ENCODE measurements at places on chromosomes 3 and 15. TPM values are rescaled to one million over a fixed set of nuclear protein-coding genes. Genes with fewer than 3 reads are reported as not detected.
A peak's percentile ranks its signal among the peaks of the same experiment; 100 is the strongest.

DNA sequence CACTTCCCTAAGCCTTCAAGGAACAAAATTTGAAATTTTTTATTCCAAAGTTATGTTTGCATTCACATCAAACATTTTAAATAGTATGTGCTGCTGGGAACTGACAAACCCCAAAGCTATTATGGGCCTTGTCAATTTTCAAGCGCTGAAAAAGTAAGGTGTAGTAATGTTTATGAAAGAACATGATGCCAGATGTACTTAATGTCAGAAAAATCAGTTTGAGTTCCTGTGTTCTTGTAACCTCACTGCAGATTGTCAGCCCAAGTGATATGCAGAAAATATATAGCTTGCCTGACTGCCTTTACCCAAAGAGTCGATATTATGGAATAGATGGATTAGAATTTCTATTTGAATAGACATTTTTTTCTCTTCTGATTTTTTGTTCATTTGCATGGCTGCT lies 20.8 kb upstream of the DIPK2A start:
- DNase-seq, result no peak

ARGFX gene
- not detected for total RNA-seq

GRCh38 chr3:49026536-49026935 lies 2.7 kb downstream of the IMPDH2 start:
- DNase-seq, result no peak

LYZL4 gene
- total RNA-seq, result not detected

DNA sequence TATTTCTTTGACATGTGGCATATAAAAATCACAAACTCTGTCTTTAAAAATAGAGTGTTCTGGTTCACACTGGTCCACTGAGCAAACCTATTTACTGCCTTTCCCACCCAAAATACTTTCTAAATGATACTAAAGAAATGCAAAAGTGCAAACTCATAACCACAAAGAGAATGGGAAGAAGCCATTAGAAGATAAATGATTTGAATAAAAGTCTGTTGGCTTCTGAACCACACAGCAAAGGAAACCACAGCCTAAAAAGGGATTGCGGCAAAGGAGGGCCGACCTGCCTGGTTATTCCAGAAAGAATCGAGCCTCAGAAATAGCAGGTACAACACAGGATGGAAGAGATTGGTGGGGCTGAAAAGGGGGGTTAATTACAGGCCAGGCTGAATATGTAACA lies 599.5 kb downstream of the FHIT start:
- no peak for DNase-seq

- no peak for DNase-seq
Observed at GRCh38 chr15:68059630-68060029, 5.5 kb downstream of the PIAS1 start.

GRCh38 chr15:38373016-38373415 lies 80.9 kb upstream of the FAM98B start:
- DNase-seq, result no peak

C3orf85 gene
- total RNA-seq, result not detected

GRCh38 chr3:87336761-87337160 lies 60.4 kb upstream of the POU1F1 start:
- DNase-seq, result no peak

ADGRG7 gene
- not detected for total RNA-seq

PML gene
- 74.7 TPM for total RNA-seq

DNA sequence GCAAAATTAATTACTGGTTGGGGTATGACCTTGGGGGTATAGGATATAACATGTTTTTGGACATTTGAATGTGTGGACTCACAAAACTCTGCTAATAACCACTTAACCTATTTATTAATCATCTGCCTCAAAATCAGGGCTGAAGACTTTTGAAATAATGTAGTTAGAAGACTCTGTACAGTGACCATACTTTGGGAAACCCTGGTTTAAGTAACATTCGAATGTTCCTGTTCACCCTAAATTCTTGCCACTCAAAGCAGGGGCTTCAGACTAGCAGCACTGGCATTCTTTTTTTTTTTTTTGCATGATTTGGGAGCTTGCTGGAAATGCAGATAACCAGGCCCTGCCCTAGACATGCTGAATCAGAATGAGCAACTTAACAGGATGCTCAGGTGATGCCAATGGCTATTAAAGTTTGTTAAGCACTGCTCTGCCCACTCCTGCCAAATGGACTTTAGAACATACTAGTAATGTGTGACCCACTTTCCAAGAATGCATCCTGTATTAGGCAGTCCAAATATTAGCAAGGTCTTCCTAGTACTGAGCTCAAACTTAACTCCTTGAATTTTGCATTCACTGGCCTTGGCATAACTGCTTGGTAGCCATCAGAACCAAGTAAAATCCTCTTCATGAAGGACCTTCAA lies 12.7 kb upstream of the ST3GAL6 start:
- no peak for DNase-seq

- DNase-seq, result no peak
Observed at GRCh38 chr3:43142472-43142871, 36.6 kb upstream of the POMGNT2 start.

SNX22 gene
- not detected for total RNA-seq

- no peak for DNase-seq
Observed at GRCh38 chr3:57006179-57006657, 54.2 kb upstream of the SPATA12 start.

DNA sequence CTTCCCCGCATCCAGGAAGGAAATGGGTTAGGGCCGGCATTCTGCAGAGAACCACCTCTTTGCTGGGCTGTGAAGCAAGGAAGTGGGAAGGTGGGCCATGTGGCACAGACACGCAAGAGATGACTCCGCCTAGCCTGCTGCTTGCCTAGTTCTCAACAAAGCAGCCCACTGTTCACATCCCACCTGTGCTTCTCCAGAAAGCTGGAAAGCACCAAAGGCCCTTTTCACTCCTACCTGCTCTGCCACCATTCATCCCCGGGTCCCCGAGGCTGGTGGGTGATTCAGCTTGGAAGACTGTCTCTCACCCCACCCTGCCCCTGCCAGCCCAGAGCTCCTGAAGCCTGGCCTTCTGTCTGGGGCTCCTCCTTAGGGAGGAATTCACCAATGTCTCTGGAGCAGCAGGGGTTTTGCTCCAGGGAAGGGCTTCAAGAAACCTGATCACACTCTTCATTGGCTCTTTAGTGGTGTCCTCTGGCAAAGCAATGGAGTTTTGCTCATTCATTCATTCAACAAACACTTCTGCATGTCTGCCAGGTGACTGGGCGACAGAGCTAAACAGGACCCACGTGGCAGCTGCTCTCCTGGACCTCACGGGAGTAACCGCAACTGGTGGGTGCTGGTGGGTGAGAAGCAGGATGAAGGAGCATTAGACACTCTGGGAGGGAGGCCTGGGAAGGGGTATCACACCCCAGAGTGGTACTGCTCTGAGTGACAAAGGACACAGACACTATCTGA lies 145.4 kb upstream of the TLE3 start:
- DNase-seq, result no peak

DNA sequence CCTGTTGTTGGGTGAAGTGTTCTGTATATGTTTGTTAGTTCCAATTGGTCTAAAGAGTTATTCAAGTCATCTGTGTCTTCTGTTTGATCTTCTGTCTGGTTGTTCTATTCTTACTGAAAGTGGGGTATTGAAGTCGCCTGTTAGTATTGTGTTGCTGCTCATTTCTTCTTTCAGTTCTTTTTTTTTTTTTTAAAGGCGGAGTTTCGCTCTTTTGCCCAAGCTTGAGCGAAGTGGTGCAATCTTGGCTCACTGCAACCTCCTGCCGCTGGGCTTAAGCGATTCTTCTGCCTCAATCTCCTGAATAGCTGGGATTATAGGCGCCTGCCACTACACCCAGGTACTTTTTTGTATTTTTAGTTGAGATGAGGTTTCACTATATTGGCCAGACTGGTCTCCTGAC lies 23.5 kb downstream of the PFN2 start:
- no peak for DNase-seq

KPNA4 gene
- 33.1 TPM for total RNA-seq

- DNase-seq, result no peak
Observed at GRCh38 chr3:58604031-58604430, 26.8 kb upstream of the FAM107A start.

DNA sequence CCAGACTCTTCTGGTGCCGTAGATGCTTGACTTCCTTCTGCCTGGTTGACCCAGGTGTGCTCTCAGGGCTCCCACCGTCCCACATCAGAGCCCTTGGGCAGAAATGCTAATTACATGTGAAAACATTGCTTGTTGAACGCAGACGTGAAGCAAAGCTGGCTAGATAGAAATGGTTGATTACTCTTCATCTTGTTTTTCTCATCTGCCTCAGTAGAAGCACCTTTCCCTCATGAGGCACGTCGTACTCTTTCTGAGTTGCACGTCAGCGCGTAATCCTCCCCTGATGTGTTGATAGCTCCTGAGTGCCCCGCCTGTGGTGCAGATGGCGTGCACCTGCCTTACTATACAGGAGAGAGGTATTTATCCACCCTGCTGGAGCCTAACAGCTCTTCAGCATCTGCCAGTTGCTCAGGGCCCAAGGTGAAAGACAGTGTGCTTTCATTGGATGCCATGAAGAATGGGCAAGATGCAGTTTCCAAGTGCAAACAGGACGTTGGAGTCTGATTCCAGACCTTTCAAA lies 18.1 kb downstream of the MAP6D1 start:
- no peak for DNase-seq

- DNase-seq, result no peak
Observed at GRCh38 chr3:197015790-197016736, 13.6 kb downstream of the MELTF start.

DNA sequence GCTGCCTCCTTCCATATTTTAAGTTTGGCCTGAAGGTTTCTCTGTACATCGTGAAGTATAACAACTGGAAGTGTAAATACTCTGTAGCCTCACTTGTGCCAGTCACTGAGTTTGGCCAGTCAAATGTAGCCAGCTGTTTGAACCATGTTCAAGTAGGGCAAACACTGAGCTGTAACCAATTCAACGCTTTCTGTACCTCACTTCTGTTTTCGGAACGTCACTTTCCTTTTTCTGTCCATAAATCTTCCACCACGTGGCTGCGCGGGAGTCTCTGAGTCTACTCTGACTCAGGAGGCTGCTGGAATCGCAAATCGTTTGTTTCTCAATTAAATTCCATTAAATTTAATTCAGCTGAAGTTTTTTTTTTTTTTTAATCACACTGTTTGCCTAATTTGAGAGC lies 88.8 kb upstream of the RARB start:
- no peak for DNase-seq

TMEM158 gene
- total RNA-seq, result 24.4 TPM

DNA sequence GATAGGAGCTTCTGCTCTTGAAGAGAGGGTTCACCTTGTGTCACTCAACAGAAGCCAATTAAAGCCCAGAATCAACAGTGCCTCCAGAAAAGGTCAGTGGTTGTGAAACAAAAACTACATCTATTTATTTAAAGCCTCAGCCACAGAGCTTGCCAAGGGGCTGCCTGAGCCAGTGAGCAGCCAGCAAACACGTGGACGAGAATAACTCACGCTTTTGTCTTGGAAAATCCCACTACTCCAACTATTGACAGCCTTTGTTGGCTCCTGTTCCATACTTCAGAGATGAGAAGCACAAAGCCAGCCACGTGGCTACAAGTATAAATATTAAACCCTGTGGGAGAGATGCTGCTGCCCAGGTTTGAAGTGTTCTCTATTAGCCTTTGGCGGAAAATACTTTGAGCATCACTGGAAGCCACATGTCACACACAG lies 10.3 kb downstream of the GPR156 start:
- DNase-seq, result no peak

TMEM45A gene
- total RNA-seq, result 87.7 TPM

DNA sequence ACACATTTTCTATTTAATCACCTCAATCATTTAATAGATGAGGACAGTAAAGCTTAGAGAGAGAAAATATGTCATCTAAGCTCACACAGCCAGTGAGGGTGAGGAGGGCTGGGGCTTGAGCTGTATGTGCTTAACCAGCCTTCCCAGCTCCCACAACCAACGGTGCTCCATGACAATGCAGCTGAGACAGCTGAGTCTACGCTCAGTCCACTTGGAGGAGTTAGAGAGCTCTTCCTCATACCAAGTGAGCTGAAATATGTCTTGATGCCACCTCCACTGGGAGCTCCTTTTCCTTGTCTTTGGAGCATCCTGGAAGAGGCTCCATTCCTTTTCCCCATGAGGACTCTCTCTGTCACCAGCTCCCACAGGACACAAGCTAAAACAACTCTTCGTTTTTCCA lies 9.3 kb downstream of the HOMER2 start:
- DNase-seq, result peak; percentile 44

ZXDC gene
- total RNA-seq, result 20.0 TPM

CD200 gene
- 0.76 TPM for total RNA-seq

DNA sequence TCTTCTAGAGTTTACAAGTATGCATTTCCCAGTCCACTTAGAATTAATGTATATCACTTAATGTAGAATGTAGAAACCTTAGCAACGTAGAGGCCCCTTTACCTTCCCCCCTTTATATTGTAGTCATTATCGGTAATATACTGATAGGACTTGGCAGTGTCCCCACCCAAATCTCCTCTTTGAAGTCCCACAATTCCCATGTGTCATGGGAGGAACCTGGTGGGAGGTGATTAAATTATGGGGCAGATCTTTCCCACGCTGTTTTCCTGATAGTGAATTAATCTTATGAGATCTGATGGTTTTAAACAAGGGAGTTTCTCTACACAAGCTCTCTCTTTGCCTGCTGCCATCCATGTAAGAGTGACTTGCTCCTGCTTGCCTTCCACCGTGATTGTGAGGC lies 31.0 kb downstream of the ARL8B start:
- DNase-seq, result no peak

DNA sequence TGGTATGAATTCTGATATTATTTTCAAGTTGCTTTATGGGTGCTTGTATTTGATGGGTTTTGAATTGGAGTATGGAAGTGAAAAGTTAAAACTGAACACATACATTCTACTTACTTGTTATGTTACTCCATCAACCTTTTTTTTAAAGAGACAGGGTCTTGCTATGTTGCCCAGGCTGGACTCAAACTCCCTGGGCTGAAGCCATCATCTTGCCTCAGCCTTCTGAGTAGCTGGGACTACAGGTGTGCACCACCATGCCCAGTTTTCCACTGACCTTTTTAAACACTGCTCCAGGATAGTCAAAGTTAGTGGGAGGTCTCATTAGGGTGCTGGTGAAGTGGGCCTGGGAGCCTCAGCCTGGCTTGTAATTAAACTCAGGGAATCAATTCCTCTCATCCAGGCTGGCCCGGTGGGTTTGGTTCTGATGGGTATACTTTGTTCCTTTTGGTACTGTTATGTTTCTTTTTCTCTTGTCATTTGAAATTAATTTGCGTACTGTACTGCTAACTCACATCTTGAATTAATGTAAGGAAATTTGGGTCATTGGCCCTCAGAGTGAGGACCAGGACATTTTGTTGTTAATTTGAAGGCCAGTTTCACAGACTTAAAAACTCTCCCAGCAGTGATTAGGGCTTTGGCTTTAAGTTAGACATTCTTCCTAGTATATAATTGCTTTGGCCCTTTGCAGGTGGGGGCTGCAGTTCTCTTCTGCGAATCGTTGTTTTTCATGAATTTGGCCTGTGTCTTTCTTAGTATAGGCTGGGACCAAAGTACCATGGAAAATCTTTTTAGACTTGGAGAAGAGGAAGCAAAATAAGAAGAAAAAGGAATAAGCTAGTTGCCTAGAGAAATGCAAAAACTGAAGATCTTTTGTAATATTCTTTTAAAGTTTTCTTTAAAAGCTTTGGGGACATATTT lies 66.9 kb downstream of the FNDC3B start:
- no peak for DNase-seq

Data from GM23248 (cell line).